Activated gamma-delta T cell treated with Interleukin-2 at 50 U/mL for 16 hours (primary cell): ENCODE measurements at places on chromosomes 5 and 9.

DNA sequence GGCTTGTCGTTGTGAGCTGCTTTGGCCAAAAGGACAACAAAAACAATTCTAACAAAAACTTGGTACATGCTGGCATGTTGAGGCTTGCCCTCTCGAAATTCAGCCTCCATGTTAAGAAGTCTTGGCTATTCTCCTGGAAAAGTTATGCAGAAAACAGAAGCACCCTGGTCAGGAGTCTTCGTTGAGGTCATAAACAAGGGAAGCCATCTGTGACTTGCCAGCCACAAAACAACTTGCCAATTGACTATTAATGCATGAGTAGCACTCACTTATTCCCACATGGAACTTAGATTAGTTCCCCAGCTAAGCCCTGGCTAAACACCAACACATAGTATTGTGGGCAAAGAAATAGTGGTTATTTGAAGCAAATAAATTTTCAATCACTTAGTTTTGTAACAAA lies 521.0 kb upstream of the CHD1 start:
- DNase-seq, result no peak

DNA sequence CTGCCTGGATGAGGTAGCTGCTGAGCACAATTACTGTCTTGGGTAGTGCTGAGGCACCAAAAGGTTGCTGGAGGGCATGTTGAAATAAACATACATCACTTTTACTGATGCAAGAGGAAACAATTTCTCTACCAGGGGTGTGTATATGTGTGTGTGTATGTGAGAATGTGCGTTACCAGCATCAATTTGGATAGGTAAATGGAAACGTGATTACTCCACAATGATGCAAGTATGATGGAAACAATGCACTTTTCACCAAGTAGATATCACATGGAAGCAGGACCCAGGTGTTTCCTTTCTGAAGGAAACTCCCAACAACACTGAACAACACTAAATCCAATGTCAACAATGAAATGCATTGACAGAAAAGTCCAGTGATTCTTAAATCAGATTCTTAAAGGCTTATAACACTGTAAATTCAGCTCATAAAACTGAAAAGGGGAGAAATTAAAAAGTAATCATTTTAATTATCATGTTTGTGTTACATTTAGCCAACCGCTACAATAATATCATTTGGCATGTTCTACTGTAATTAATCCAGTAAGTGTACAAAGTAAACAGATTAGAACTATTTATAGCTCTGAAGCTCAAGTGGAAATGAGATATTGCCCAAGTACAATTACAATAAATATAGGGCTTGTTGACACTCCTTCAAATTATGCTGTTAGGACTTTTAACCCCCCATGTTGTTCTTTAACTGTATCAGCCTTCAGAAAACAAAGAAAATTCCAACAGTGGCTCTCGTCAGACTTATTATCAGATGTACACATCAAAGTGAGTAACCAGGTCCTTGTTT lies 25.3 kb downstream of the YIPF5 start:
- no peak for DNase-seq

GRCh38 chr5:9716838-9717281 lies 86.7 kb upstream of the TAS2R1 start:
- DNase-seq, result no peak

DNA sequence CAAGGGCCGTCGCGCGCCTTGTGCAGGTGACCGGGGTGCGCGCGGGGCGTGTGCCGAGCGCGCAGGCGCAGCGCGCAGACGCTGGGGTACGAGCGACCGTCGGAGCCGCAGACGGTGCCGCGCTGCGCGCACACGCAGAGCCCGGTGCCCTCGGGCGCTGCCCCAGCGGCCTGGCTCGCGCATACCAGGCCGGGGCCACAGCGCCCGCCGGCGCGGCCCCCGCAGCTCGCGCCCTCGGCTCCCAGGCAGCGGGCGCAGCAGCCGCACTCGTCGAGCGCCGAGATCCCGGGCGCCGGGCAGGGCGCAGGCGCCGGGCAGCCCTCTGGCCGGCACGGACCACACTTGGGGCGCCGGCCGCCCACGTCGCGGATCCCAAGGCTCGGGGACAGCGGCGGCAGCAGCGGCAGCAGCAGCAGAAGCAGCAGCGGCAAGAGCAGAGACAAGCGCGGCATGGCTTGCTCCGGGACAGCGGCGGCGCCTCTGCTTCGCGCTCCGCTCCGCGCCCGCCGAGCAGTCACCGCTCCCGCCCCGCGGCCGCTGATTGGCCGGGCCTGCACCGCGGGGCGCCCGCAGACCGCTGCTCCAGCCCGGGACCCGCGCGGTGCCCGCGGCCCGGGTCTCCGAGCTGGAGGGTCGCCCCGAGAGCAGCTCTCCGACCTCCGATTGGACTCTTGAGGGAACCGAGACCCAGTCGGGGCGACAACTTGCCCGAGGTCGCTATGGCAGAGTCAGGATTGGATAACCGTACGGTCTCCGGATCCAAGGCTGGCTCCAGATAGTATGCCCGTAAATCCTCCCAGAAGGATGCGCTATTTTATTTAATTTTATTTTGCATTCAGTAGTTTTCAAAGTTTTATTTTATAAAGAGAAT lies at the start of gene IGFBPL1:
TSS of gene IGFBPL1 (minus strand) at position 482 of the 871 bp plus-strand sequence. CDS start at position 452, 30 bp downstream.
- DNase-seq, result no peak

DNA sequence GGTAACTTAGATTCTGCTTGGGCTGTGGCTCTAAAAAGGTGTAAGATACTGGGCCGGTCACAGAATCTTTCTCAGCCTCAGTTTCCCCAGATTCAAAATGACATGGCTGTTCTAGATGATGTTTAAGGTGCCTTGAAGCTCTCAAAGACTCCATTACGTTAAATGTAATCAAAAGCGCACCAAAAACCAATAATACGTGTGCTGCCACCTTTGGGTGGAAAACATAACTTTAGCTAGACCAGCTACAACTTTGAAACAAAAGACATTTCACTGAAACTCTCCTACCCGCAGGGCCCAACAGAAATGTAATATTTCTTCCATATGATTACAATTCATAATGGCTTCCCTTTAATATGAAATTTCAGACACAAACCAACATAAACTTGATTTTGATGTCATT lies 35.0 kb upstream of the PCSK5 start:
- no peak for DNase-seq

DNA sequence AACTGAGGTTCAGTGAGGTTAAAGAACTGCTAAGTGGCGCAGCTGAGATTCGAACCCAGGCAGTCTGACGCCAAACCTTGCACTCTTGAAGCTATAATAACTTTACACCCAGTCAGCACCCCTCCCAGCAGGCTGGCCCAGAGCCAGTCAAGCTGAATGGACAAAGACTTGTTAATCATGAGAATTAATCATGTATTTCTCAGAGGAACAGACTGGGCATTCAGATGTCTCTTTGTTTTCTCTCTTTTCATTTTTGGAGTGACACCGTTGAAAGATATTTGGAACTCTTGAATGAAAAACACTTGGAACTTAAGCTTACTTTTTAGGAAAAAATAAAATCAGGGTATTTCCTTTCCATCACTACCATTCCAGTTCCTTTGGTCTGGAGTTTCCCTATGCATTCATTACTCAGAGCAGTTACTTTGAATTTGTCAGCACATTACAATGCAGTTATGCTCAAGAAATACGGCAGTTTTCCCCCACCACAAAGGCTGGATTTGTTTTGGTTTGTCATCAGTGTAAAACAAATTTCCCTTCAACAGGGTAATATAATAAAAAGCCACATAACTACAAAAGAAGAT lies 22.6 kb upstream of the MAMDC2 start:
- DNase-seq, result no peak

DNA sequence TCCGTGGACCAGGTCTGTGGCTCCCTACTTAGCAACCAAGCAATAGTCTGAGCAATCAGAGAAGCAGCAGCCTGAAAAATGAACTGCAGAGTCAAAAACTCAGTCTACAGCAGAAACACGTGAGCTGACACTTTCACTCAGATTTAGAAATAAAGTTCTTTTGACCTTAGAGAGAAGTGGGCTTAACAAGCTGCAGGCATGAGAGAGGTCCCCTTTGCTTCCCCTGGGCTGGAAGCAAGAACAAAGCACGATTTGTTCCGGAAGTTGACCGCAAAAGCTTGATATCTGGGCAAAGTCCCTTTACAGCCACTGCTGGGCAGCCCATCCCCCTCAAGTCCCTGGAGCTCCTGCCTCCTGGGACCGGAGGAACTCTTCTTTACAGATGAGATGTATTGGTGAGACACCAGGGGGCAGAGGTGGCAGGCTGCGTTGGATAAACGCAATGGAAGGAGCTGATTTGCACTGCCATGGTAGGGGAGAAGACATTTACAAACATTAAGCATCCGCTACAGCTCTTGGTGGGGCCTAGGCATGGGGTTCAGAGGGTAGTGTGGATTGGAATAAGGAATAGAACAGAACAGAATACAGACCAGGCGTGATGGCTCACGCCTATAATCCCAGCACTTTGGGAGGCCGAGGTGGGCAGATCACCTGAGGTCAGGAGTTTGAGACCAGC lies 5.8 kb upstream of the SOWAHA start:
- no peak for DNase-seq

- no peak for DNase-seq
Observed at GRCh38 chr9:105006514-105006913, 78.6 kb upstream of the ABCA1 start.
